ENCODE measurements at places on chromosomes 2 and 18.

- H3K27ac ChIP-seq, result no peak overlapping the region
- no peaks in the 10 kb centered on the region for H3K36me3 ChIP-seq
- DNase-seq, result no peak
Observed at GRCh38 chr2:35116151-35116550, 1239.4 kb upstream of the CRIM1 start.

DNA sequence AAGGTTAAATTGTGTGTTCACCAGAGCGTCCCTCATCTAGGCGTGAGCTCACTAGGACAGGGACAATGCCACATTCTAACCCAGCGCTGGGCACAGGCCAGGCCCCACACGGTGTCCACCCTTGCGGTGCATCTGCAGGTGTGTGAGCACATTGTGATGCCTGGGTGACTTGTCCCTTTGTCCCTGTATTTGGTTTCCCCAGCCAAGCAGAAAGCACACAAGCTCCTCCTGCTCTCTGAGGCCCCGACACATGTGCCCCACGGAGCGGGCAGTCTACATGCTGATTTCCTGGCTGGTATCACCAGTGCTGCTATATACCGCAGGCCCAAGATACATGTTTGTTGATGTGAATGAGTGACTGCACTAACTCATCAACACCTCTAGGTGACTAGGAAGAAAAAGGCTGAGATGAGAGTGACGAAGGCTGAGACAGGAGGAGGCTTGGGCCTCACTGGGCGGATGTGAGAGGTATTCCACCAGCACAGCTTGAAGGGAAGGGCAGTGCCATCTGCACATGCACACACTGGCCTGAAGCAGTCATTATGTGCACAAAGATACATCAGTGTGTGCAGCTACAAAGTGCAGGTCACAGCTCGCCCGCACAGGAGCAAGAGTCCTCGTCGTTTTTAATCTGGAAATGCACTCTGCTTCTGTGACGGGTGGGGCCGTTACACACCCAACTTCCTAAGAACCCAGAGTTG is 205.9 kb downstream of the EIPR1 start:
- no peak overlapping the region for H3K27ac ChIP-seq
- DNase-seq, result no peak
- peaks cover 9% of the 10 kb centered on the region for H3K4me1 ChIP-seq
- H3K4me3 ChIP-seq, result no peak overlapping the region
- H3K27me3 ChIP-seq, result no peaks in the 10 kb centered on the region
- H3K36me3 ChIP-seq, result no peaks in the 10 kb centered on the region

- H3K27me3 ChIP-seq, result no peaks in the 10 kb centered on the region
- DNase-seq, result no peak
- H3K27ac ChIP-seq, result no peak overlapping the region
- H3K4me3 ChIP-seq, result no peak overlapping the region
- H3K36me3 ChIP-seq, result no peaks in the 10 kb centered on the region
Observed at GRCh38 chr2:33000986-33001385, 54.2 kb downstream of the LTBP1 start.

DNA sequence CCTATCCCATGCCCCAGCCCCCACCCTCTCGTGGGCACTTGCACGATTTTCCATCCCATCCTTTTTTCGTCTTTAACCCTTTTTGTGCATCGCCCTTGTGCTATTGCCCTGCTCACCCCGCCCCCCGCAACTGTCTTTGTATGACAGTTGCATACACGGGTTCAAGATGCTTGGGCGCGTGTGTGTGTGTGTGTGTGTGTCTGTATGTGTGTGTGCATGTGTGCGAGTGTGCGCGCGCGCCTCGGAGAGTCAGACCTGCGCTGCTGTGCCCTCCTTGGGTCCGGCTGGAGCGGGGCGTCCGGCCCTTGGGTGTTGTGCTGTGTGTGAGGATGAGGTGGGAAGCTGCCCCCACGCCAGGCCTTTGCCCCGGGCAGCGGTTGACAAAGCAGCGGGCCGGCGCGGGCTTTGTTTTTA is 230.7 kb downstream of the HAUS1 start:
- H3K27ac ChIP-seq, result no peak overlapping the region
- H3K4me1 ChIP-seq, result peaks cover 29% of the 10 kb centered on the region
- no peaks in the 10 kb centered on the region for H3K36me3 ChIP-seq
- peak overlapping the region; percentile 50 for H3K4me3 ChIP-seq

DNA sequence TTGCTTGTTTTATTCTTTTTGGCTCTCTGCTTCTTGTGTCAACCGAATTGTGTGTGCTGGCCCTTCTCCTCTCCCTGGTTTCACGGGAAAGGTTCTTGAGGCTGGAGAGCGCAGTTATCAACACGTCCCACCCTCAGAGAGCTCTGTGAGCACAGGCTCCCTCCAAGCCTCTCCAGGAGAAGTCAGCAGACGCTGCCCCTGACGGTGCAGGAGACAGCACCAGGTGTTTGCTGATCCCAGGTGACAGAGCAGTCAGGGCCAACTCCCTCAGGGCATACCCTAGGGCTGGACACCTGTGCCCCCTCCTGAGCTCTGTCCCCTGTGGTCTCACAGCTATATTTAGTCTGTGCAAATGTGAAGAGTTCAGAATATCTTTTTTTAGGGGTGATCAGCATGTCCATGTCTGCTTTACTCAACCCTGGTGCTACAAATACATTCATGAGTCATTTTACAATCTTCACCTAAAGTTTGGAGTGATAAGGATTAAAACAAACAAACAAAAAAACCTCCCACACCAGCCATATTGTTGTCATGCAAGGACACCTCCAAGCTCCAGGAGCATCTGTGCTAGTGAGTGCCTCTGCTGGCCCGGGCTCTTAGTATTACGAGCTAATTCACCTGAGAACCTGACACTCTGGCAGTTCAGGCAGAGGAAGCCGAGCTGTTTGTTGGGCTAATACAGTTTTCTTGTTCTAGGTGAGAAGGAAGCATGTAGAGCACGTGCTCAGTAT is 65.9 kb upstream of the TMEM200C start:
- no peaks in the 10 kb centered on the region for H3K36me3 ChIP-seq
- no peak overlapping the region for H3K27ac ChIP-seq
- no peak overlapping the region for H3K4me3 ChIP-seq
- H3K27me3 ChIP-seq, result no peaks in the 10 kb centered on the region
- H3K4me1 ChIP-seq, result no peaks in the 10 kb centered on the region

DNA sequence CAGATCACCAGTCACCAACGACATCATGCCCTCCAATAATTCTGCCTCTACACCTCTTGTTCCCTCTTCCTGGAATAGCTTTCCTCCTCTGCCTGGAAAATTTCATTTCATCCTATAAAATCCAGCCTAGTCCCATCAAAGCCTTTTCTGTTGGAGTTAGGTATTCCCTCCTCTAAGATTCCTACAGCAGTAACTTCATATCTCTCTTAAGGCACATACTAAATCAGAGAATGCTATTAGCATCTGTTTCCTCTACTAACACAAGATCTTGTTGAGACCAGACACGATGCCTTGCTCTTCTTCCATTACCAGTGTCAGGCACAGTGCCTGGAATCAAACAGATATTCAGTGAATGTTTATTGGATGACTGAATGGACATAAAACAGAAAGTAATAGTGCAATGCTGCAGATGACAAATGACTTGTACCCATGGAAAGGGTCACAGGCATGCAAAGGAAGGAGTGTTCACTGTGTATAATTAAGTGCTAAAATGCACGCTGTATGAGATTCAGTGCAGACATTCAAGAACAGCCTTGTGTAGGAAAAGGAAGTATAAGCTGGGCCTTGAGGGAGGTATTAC is 342.0 kb upstream of the ACVR2A start:
- H3K4me1 ChIP-seq, result no peaks in the 10 kb centered on the region
- DNase-seq, result no peak
- H3K36me3 ChIP-seq, result no peaks in the 10 kb centered on the region

DNA sequence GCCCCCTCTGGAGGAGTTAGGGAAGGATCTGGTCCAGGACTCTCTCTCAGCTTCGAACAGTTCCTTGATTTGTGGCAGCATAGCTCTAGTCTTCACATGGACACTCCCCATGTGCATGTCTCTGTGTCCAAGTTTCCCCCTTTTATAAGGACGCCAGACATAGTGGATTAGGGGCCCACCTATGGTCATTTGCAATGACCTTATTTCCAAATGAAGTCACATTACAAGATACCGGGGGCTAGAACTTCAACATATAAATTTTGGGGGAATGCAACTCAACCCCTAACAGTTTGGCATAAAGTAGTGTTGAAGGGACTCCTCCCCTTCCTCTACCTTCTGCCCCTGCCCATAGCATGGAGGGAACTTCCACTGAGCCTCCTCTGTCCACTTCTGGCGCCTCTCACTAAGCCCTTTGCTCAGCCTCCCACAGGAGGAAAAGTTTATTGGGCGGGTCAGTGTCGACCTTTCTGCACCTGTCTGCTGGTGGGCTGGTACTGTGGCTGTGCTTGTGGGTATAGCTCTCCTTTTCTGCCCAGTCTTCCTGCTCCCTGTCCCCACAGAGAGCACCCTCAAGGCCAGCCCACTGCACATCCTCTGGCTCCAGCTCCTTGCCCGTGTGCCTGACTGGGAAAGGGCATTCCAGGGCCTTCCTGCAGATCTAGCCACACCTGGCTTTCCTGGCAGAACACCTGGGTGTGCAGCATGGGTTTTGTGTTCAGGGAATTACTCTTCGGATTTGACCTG is 5.5 kb downstream of the FABP1 start:
- no peak overlapping the region for H3K4me3 ChIP-seq
- no peaks in the 10 kb centered on the region for H3K36me3 ChIP-seq
- H3K27me3 ChIP-seq, result no peaks in the 10 kb centered on the region
- no peak overlapping the region for H3K27ac ChIP-seq
- no peaks in the 10 kb centered on the region for H3K4me1 ChIP-seq
- no peak for DNase-seq

DNA sequence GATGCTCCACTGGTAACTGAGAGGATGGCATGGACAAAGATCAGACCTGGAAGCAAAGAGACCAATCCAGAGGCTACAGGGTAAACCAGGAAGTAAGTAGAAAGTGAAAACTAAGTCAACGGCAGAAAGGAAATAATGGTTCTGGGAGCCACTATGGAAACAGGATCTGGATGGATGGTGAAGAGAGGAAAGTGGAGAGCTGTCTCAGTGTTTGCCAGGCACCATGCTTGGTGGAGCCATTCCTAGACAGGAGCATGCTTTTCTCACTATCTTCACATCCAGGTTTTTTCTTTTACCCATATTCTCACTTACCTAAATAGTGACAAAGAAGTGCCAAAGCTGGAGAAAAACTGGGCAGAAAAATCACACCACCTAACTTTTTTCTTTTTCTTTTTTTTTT is 22.2 kb downstream of the ZNF521 start:
- no peak for DNase-seq
- no peak overlapping the region for H3K4me3 ChIP-seq
- no peaks in the 10 kb centered on the region for H3K36me3 ChIP-seq
- no peak overlapping the region for H3K27ac ChIP-seq
- H3K27me3 ChIP-seq, result no peaks in the 10 kb centered on the region
- H3K4me1 ChIP-seq, result peaks cover 36% of the 10 kb centered on the region

DNA sequence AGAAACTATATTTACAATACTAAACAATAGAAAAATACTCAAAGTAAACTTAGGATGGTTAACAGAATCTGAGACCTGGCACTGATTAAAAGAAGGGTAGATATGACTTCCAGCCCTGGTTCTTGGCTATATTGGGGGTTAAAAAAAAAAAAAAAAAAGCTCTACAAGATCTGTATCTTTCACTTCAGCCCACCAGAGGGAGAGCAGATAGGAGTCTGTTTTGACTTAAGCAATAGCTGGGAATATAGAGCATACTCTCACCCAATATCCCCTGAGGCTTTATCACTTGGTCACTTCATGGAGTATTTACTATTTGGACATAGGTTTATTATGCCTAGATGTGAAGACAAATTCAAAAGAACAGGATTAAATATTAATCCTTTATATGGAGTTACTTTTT is 598.9 kb upstream of the LINC00305 start:
- H3K36me3 ChIP-seq, result no peaks in the 10 kb centered on the region
- H3K27ac ChIP-seq, result no peak overlapping the region
- no peaks in the 10 kb centered on the region for H3K4me1 ChIP-seq
- DNase-seq, result no peak
- H3K4me3 ChIP-seq, result no peak overlapping the region

GRCh38 chr2:98140210-98140609 is 53.2 kb downstream of the VWA3B start:
- no peak overlapping the region for H3K4me3 ChIP-seq
- H3K27me3 ChIP-seq, result no peaks in the 10 kb centered on the region
- no peak for DNase-seq
- no peaks in the 10 kb centered on the region for H3K36me3 ChIP-seq
- H3K27ac ChIP-seq, result no peak overlapping the region
- H3K4me1 ChIP-seq, result no peaks in the 10 kb centered on the region

DNA sequence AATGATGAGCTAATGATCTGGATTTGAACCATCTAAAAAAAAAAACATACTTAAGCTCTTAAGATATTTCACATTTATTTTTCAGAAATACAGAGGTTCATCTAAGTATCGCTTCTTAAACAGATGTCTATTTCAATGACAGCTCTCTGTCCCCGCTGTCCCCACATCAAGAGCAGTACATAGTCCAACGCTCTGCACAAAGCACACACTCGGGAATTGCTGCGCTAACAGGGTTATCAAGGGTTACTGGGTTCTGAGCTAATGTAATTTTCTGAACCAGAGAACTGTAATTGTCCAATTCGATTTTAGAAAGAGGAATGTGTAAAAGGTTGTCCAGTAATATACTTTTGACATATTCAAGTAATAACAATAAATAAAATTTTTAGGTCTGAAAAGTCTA is 58.8 kb upstream of the ST8SIA5 start:
- H3K4me1 ChIP-seq, result no peaks in the 10 kb centered on the region
- no peak for DNase-seq
- H3K36me3 ChIP-seq, result no peaks in the 10 kb centered on the region
- no peak overlapping the region for H3K4me3 ChIP-seq

All from vagina (tissue), 2 donors.